Right lobe of liver (tissue), 6 donors: ENCODE measurements at places on chromosomes 6 and 20. TPM values are rescaled to one million over a fixed set of nuclear protein-coding genes. Genes with fewer than 3 reads are reported as not detected.

Gene RSPO4
- total RNA-seq: not detected

Gene IL20RA
- total RNA-seq: 0.26 TPM

DNA sequence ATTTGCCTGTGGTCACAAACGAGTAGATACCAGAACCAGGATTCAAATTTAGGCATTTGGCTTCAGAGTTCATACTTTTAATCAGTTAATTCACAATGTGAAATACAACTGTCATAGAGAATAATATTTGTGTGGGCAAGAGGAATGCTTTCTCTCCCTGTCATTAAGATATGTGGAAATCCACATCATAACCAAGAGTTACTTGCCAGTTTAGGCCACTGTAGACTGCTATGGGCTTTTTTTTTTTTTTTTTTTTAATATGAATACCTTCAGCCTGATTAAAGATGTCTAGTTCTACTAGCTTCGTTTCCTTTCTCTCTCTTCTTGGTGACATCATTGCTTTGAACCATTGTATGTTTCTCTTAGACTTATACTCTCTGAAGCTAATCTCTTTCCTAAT is 244.9 kb downstream of the ZFAND3 start:
- no peak for DNase-seq
- H3K27me3 ChIP-seq: no peaks in the 10 kb centered on the region
- no peaks in the 10 kb centered on the region for H3K4me1 ChIP-seq
- H3K27ac ChIP-seq: no peak overlapping the region
- no peak overlapping the region for H3K4me3 ChIP-seq

DNA sequence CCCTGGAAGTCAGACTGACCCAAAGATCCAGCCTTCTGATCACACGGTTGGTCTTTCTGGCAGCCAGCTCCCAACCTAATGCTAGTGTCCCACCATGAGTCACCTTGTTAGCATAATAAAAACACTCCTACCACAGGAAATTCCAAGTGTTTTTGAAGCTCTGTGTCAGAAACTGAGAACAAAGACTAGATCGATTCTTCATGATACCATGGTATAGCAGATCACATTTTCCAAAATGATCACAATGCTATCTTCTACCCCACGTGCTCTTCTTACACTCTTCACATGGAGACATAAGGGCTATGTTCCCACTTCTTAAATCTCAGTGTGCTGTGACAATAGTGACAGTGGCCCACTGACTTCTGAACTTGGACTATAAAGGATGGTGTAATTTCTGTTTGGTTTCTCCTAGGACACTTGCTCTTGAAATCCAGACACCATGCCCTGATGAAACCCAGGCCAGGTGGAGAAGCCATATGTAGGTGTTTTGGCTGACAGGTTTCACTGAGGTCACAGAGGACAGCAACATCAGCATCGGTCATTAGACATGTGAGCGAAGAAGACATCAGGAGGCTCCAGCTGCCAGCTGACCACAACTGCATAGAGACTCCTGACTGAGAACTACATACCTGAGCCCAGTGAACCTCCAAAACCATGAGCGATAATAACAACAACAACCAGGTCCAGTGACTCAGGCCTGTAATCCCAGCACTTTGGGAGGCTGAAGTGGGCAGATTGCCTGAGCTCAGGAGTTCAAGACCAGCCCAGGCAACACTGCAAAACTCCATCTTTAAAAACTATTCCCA is 57.5 kb downstream of the MKKS start:
- no peaks in the 10 kb centered on the region for H3K36me3 ChIP-seq
- H3K27me3 ChIP-seq: no peaks in the 10 kb centered on the region
- no peak for DNase-seq
- no peak overlapping the region for H3K4me3 ChIP-seq
- H3K4me1 ChIP-seq: peaks cover 25% of the 10 kb centered on the region

- DNase-seq: no peak
- H3K27ac ChIP-seq: no peak overlapping the region
- H3K4me1 ChIP-seq: no peaks in the 10 kb centered on the region
- H3K36me3 ChIP-seq: no peaks in the 10 kb centered on the region
- H3K27me3 ChIP-seq: no peaks in the 10 kb centered on the region
- no peak overlapping the region for H3K4me3 ChIP-seq
These were observed 11.2 kb upstream of the SIRPA start for GRCh38 chr20:1883986-1884385.

- H3K4me1 ChIP-seq: no peaks in the 10 kb centered on the region
- no peak for DNase-seq
- no peak overlapping the region for H3K4me3 ChIP-seq
- no peaks in the 10 kb centered on the region for H3K27me3 ChIP-seq
These were observed 247.8 kb downstream of the BTBD9 start for GRCh38 chr6:38391626-38392579.

- DNase-seq: no peak
- H3K4me1 ChIP-seq: no peaks in the 10 kb centered on the region
- H3K4me3 ChIP-seq: no peak overlapping the region
- no peaks in the 10 kb centered on the region for H3K36me3 ChIP-seq
- H3K27ac ChIP-seq: no peak overlapping the region
- H3K27me3 ChIP-seq: no peaks in the 10 kb centered on the region
These were observed 33.2 kb upstream of the MYB start for GRCh38 chr6:135147637-135148592.

DNA sequence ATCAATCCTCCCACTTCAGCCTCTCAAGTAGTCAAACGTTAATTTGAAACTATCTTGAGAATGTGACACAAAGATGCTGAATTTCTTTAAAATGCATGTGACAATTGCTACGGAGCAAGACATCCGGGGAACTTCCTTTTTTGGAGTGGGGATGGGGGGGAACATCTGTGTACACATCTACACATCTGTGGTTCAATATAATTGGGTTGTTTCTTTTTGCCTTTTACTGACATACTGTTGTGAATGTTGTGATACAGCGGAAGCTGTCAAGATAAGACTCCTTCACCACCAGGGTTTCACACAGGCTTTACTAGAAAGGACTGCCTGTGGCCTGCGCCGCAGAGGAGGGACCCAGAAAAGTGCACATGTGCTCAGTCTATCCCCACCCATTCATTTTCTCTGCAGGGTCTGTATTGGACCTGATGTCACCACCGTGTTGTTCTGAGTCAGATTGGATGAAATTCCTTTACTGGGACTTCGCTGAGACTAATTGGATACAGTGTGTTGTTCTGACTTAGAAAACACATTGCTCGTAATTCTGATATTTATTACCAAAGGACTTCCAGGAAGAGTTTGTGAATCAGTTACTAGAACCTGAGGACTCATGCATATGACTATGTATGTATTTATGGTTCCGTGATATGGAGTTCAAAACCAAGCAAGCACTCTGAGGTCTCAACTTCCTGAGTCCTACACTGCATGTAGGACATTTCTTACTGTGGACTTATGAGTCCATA is 98.7 kb upstream of the SGK1 start:
- no peak overlapping the region for H3K4me3 ChIP-seq
- H3K27me3 ChIP-seq: no peaks in the 10 kb centered on the region
- no peaks in the 10 kb centered on the region for H3K4me1 ChIP-seq
- no peak overlapping the region for H3K27ac ChIP-seq

DNA sequence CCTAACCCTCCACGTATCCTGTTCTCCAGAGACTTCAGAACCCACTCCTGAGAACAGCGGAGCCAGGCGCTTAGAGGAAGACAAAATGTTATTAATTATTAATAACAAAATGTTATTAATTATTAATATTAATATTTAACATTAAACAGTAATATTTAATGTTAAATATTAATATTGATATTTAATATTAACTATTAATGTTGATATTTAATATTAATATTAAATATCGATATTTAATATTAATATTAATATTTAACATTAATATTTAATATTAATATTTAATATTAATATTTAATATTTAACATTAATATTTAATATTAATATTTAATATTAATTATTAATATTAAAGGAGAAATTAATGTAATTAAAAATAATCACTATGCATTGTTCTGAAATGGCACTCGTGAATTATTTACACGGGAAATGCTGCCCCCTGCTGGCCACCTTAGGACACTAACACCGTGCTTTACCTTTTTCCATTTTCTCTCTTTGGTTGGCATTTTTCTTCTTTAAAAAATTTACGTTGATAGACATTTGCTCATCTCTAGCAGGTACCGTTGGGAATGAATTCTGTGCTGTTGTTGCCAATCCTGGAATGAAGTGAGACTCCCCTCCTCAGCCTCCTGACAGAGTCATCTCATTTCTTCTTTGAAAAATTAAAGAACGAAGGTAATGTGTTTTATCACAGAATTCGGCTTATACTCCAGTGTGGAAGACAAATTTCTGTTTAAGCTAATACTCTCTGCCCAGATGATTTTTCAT is 7.5 kb upstream of the GGTLC1 start:
- no peaks in the 10 kb centered on the region for H3K36me3 ChIP-seq
- no peak overlapping the region for H3K27ac ChIP-seq
- peaks cover 3% of the 10 kb centered on the region for H3K27me3 ChIP-seq
- no peak overlapping the region for H3K4me3 ChIP-seq
- DNase-seq: peak; percentile 63

DNA sequence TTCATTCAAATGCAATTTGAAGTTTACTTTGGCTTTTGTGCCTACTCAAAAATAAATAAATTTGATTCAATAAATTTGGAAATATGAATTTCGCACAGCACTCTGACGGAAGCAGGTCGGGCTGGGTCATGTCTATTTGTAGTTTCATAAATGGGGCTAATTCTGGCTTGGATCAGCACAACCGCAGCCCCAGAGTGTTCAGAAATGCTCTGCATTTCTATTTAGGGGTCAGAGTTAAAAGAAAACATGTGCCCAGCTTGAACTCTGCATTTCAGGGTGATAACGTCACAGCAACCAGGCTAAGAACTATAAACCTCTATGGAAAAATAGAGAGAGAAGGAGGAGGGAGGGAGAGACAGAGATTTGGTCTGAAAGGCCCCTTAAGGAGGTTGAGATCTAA is 480.9 kb upstream of the NOX3 start:
- H3K27ac ChIP-seq: no peak overlapping the region
- DNase-seq: no peak
- H3K27me3 ChIP-seq: no peaks in the 10 kb centered on the region
- H3K36me3 ChIP-seq: no peaks in the 10 kb centered on the region
- H3K4me1 ChIP-seq: no peaks in the 10 kb centered on the region

DNA sequence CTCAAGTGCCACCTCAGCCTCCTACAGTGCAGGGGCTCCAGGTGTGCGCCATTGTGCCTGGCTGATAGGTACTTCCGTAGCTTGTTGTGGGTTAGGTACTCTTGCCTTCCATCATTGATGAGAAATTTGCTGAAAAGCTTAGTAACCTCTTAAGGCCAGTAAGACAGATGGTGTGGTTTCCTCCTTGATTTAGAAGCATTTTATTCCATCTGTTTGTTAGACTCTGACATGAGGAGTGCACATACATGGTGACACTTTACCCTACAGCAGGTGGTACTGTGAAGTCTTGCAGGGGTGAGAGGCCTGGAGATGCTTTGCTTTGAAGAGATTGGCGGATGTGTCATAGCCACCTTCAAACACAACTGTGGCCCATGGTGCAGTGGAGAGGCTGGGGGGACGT is 14.8 kb upstream of the MTG2 start:
- H3K27ac ChIP-seq: no peak overlapping the region
- H3K4me1 ChIP-seq: no peaks in the 10 kb centered on the region
- no peaks in the 10 kb centered on the region for H3K27me3 ChIP-seq
